ENCODE measurements at places on chromosomes 1 and 21.

- peak; percentile 45 for DNase-seq
Observed at GRCh38 chr1:180560868-180561600, 2.3 kb downstream of the OVAAL start.

DNA sequence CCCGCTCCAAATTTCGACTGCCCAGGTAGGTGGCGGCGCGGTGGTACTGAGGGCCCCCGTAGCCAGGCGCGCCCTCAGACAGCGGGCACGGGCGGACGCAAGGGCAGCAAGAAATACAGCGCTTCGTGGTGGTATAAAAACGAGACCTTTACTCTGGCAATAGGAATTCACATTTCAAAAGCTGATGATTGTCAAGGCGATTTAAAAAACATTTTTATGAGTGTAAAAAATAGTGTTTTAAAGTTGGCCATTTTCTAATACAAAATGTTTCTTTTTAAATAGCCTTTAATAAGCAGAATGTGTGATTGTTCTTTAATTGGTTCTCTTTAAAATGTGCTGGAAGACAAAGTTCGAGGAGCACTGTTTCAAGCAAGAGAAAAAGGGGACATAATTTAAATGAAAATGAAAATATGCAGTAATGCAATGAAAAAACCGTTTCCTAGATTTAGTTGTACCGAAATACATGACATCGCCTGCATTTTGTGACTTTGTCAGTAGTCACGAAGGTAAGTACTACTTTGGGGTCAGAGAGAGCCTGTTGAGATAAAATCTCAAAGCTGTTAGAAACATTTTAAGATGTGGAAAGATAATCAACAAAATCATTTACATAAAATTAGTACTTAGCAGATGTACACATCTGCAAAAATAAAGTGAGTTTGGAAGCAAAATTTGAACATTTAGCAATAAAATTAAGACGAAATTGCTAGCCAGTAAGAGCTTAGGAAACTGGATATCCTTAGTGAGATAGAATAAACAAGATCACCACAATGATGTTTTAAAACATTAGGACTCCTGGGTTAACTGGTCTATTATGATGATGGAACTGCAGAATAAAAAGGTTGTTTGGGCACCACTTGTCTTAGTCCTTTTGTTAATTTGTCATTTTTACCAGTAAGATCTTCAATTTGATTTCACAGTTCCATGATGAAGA, 1.1 kb upstream of the PSMG1 start:
- DNase-seq: no peak

DNA sequence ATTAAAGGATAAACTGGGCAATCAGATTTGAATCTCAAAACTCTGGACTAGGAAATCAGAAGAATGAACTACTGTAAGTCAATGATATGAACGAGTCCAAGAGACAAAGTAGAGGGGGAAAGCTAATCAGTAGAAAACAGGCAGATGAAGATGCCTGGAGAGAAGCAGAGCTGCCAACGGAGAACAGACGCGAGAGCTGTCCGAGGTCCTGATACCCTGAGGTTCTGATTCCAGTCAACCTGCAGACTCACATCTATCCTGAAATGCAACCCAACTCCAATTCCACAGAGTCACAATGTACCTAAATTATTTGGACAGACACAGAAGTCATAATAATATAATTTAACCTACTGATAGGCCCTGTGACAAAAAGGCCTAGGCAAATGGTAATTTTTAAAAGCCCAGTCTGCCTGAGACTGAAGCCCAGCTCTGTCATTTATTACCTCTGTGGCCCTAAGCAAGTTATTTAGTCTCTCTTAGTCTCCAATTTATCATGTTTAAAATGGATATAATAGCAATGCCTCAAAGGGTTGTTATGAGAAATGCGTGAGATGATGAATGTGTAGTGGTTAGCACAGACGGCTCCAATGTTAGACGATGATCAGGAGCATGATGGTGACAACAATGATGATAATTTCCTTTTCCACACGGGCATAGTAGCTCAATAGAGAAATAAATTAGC, 33.4 kb downstream of the RGS7 start:
- peak; percentile 22 for DNase-seq

DNA sequence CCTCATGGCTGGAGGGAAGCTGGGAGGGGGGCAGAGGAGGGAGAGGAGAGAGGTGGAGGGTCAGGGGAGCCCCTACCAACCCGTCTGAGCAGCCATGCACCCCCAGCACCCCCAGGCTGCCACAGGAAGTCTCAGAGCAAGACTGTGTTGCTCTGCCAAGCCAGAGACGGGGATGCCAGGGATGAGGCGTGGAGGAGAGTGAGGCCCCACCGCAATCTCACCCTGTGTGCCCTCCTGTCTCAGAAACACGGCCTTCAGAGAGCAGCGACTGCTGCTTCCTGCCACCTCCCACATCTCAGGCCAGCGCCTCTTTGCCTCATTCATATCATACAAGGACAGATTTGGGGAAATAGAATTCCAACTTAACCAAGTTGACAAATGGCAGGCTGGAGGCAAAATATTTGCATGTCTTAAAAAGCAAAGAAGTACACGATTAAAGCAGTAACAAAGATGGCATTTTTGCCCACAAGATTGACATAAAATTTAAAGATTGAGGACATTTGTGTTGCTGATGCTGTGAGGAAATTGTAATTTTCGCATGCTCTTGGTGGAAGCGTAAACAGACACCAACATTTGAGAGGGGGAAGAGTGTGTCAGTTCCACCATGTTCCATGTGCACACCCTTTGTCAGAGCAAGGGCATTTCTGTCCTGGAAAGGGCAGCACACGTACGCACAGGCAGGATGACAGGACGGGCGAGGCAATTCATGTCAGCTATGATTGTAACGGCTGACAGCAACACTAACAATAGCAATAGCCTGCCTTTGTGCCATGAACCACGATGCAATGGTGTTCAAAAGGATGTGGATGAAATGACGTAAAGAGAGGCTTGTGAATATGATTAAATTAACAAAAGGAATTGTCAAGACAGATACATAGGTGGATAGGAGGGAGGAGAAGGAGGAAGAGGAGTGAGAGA, 59.0 kb upstream of the BACE2 start:
- no peak for DNase-seq

DNA sequence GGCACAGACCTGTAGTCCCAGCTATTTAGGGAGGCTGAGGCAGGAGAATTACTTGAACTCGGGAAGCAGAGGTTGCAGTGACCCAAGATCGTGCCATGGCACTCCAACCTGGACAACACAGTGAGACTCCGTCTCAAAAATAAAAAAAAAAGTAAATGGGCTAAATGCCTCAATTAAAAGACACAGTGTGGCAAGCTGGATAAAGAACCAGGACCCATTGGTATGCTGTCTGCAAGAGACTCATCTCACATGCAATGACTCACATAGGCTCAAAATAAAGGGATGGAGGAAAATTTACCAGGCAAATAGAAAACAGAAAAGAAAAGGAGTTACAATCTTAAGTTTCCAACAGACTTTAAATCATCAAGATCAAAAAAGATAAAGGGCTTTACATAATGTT, 40.3 kb downstream of the ACBD6 start:
- DNase-seq: peak; percentile 12

Measured in AG10803 (cell line).